ENCODE measurements at places on chromosomes 3 and 15.
A peak's percentile ranks its signal among the peaks of the same experiment; 100 is the strongest.

DNA sequence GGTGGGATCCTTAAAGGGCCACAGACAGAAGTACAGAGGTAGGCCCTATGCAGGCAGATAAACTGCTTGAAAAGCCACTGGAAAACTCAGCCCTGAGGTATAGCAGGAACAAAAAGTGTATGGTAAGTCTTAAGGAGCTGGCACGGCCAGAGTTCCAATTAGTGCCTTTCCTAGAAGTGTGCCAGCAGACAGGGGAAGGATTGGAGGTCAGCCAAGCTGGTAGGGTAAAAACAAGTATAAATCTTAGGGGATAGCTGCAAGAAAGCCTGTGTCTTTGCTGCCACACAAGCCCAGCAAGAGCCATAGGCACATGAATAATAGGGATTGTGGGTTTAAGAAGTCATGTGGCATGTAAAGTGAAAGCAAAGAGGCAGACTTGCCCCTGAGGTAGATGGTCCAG lies 582.5 kb downstream of the PLOD2 start:
- H3K4me3 ChIP-seq, result no peak overlapping the region
- no peaks in the 10 kb centered on the region for H3K36me3 ChIP-seq
- no peak overlapping the region for H3K27ac ChIP-seq

DNA sequence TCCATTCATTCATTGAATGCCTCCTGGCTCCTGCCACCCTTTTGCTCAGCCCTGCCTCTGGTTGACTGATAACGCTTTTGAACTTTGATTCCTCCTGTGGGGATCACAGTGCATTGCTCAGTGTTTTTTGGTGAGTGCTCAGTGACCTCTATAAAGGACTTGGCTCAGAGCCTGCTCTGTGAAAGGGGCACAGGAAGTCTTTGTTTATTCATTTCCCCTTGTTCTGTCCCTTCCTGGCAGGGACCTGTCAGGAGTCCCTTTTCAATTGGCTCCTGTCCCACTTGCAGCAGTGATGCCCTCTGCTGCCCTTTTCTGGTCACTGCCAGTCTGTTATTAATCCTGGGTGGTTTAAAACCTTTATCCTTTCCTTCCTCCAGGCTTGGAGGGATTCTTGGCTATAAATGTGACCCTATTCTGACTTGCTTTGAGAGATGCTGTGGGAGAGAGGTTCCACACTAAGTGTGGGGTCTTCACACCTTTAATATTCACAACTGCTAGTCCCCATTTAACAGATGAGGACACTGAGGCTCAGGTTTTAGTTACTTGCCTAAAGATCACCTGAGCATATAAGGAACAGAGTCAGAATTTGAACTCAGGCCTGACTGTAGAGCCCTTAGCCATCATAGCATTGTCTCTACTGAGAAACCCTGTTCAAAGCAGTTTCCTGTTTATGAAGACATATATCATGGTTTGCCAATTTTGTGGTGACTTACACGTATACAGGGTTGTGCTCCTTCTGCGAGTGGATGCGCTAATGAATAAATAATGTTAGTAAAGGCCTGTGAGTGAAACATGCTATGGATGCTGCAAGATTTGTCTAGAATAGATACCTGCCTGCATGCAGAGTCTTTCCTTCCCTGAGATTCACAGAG lies 23.2 kb upstream of the TATDN2 start:
- peaks cover 6% of the 10 kb centered on the region for H3K4me1 ChIP-seq
- no peak overlapping the region for H3K4me3 ChIP-seq
- no peak overlapping the region for H3K27ac ChIP-seq

DNA sequence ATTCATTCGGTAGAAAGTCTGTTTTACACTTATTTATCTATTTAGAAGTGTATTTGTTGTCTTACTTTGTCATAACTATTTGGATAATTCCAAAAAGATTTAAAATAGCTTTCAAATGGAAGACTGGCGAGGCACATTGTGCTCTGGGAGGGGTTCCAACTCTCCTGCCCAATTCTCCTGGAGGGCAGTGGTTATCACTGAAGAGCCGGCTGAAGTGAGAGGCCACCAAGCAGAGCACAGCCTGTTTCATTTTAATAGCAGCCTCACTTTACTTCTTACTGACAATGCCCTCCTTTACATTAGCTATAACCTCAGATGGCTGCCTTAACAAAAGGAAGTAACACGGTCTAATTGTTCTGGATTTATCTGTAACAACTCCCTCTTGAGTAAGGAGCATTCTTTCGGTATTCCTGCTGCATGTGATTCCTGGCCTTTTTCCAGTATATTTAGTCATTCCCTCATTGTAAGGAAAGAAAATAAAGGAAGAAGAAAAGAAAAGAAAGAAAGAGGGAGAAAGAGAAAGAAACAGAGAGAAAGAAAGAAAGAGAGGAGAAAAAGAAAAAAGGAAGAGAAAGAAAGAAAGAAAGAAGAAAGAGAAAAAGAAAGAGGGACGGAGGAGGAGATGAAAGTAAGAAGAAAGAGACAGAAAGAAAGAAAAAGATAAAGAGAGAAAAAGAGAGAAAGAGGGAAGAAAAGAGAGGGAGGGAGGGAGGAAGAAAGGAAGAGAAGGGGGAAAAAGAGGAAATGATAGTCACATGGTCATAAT lies 339.8 kb upstream of the WNT5A start:
- H3K4me1 ChIP-seq, result no peaks in the 10 kb centered on the region
- no peak overlapping the region for H3K4me3 ChIP-seq
- no peaks in the 10 kb centered on the region for H3K27me3 ChIP-seq
- no peak overlapping the region for H3K27ac ChIP-seq
- DNase-seq, result no peak

DNA sequence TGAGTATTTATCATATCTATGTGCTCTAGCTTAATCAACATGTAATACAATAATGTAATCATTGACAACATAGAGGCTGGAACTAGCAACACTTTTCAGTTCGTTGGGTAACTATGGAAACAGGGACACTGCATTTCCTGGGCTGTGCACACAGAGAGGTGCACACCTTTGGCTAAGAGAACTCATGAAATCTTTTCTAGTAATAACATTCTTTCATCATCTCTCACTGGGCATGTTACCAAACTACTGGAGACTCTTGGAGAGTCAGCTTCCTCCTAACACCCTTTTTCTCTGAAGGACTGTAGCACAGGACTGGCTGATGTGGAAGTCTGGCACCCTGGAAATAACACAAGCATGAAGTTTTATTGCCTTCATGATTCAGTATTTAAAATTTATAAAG lies 135.6 kb downstream of the KCNMB2 start:
- H3K27me3 ChIP-seq, result no peaks in the 10 kb centered on the region
- H3K36me3 ChIP-seq, result no peaks in the 10 kb centered on the region
- DNase-seq, result no peak
- H3K27ac ChIP-seq, result no peak overlapping the region
- H3K4me1 ChIP-seq, result peaks cover 7% of the 10 kb centered on the region

DNA sequence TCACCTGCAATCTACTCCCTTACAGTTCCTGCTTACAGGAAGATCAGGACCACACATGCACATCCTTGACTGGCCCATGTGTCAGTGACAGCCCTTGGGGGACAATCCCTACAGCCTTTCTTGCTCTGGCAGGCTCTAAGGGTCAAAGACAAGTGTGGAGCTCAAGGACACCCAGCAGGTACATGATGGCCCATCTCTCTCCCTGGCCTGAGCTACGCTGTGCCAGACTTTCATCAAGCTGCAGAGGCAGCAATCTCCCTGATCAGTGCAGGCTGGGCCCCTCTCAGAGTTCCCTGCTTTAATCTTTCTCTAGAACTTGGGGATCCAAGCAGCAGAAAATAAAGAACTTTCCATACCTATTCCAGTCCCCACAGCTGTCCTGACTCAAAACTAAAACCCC lies 2.6 kb downstream of the SEMA7A start:
- H3K36me3 ChIP-seq, result no peaks in the 10 kb centered on the region
- H3K27ac ChIP-seq, result no peak overlapping the region
- peaks cover 29% of the 10 kb centered on the region for H3K4me1 ChIP-seq

GRCh38 chr3:111712294-111713167 lies 117.4 kb upstream of the ZBED2 start:
- H3K27ac ChIP-seq, result no peak overlapping the region
- H3K4me3 ChIP-seq, result no peak overlapping the region
- DNase-seq, result no peak
- H3K36me3 ChIP-seq, result no peaks in the 10 kb centered on the region
- no peaks in the 10 kb centered on the region for H3K27me3 ChIP-seq

DNA sequence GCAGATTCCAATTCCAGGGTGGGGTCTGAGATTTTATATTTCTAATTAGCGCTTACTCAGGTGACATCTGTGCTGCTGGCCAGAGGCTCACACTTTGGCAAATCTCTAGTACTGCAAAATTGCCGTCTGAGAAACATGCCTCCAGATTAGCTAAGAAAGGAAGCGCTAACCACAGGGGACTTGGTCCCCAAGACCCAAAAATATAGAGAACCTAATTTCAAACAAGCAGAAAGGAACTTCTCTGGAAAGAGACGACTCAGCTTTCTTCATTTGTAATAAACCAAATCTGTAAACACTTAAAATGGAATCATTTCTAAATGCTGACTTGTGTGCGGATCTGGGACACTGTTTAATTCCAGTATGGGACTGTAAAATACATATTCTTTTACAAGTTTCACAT lies 55.7 kb downstream of the B3GNT5 start:
- no peak for DNase-seq
- no peak overlapping the region for H3K4me3 ChIP-seq
- H3K4me1 ChIP-seq, result peaks cover 16% of the 10 kb centered on the region
- no peaks in the 10 kb centered on the region for H3K36me3 ChIP-seq
- no peaks in the 10 kb centered on the region for H3K27me3 ChIP-seq

DNA sequence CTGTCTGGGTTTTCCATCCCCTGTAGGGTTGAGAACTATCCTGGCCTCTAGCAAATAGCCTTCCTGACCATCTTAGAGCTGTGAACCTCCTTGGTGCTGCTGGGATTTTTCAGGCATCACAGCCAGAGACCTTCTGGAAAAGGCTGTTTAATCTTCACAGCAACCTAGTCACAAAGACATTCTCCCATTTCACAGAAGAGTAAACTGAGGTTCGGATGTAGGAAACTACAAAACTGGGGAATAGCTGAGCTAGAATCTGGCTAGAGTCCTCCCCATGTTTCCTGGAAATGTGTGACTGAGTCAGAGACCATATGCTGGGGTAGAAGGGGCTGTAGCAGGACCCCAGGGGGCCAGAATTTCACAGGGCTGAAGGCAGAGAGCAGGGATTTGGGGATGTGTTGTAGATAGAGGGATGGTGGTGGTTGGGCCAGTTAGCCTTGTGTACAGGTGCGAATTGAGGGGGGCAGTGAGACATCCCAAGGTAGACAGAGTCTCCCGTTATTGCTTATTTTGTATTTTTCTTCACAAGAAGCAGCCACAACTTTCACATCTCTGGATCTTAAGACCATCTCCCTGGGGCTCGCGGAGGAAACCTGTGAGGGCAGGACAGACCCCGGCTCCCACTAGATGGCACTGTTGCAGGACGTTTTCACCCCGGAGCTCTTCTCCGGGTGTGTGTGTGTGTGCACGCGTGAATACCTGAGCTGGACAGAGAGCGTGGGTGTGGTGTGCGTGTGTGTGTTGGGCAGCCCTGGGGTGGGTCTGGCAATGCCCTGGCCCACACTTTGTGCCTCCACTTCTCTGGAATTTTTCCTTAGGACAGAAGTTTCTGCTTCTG lies 66.9 kb upstream of the PRR23C start:
- no peaks in the 10 kb centered on the region for H3K27me3 ChIP-seq
- no peak for DNase-seq
- H3K36me3 ChIP-seq, result no peaks in the 10 kb centered on the region

- no peaks in the 10 kb centered on the region for H3K4me1 ChIP-seq
- no peaks in the 10 kb centered on the region for H3K36me3 ChIP-seq
- no peak for DNase-seq
- no peak overlapping the region for H3K4me3 ChIP-seq
Observed at GRCh38 chr3:55899887-55900286, 412.8 kb upstream of the WNT5A start.

DNA sequence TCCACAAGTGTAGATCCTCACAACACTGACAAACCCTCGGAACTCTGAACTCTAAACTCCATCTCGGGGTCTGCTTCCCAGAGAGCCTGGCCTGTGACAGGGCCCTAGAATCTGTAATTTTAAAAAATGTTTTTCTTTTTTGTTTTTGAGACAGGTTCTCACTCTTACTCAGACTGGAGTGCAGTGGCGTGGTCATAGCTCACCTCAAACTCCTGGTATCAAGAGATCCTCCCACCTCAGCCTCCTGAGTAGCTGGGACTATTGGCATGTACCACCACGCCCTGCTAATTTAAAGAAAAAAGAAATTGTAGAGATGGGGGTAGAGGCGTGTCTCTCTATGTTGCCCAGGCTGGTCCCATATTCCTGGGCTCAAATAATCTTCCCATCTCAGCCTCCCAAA lies 26.2 kb downstream of the CRABP1 start:
- no peak overlapping the region for H3K4me3 ChIP-seq
- no peaks in the 10 kb centered on the region for H3K27me3 ChIP-seq
- H3K36me3 ChIP-seq, result no peaks in the 10 kb centered on the region
- H3K27ac ChIP-seq, result no peak overlapping the region
- DNase-seq, result no peak

DNA sequence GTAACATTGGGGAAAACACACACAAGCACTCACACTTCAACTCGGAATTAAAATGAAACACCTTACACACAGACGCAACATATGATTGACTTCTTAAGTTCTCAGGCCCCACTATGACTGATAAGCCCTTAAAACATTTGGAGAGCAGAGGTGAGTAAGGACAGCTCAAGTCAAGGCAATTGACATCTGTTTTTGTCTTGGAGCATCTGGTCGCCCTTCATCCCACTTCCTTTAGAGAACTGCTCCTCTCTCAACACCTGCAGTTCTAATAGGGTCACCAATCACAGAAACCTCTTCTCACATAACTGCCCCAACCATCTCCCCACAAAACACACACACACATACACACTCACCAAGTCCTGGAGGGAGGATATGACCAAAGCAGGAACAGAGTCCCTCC lies 43.4 kb downstream of the ERC2 start:
- H3K4me3 ChIP-seq, result no peak overlapping the region
- H3K36me3 ChIP-seq, result no peaks in the 10 kb centered on the region
- H3K4me1 ChIP-seq, result no peaks in the 10 kb centered on the region
- no peaks in the 10 kb centered on the region for H3K27me3 ChIP-seq

- no peak overlapping the region for H3K27ac ChIP-seq
- H3K4me3 ChIP-seq, result no peak overlapping the region
- no peaks in the 10 kb centered on the region for H3K27me3 ChIP-seq
- H3K36me3 ChIP-seq, result no peaks in the 10 kb centered on the region
Observed at GRCh38 chr3:190877925-190878324, 15.4 kb upstream of the GMNC start.

DNA sequence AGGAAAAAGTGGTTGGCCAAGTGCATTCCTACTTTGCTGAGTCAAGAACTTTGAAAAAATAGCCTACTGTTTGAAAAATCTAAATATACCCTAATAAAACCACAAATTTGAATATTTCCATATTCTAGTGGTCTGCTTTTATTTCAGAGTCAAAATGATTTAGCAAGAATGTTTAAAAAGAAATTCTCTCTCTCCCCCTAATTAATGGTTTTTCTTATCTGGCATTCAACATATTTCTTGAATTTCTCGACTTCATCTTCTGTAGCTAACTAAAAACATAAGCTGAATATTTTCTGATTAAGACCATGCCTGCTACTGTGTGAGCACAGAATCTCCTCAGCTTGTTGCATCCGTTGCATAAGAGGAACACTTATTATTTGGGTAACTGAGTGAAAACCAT lies 563.5 kb upstream of the TBL1XR1 start:
- no peak overlapping the region for H3K4me3 ChIP-seq
- peaks cover 6% of the 10 kb centered on the region for H3K4me1 ChIP-seq
- H3K27me3 ChIP-seq, result no peaks in the 10 kb centered on the region
- no peak for DNase-seq

- peaks cover 30% of the 10 kb centered on the region for H3K4me1 ChIP-seq
- no peaks in the 10 kb centered on the region for H3K36me3 ChIP-seq
- H3K27me3 ChIP-seq, result peaks cover 11% of the 10 kb centered on the region
- peak overlapping the region; percentile 29 for H3K27ac ChIP-seq
Observed at GRCh38 chr3:126266850-126267168, 86.4 kb upstream of the ALDH1L1 start.

GRCh38 chr15:91807122-91807521 lies 46.4 kb upstream of the SLCO3A1 start:
- H3K36me3 ChIP-seq, result no peaks in the 10 kb centered on the region
- no peaks in the 10 kb centered on the region for H3K27me3 ChIP-seq
- H3K27ac ChIP-seq, result no peak overlapping the region
- no peak overlapping the region for H3K4me3 ChIP-seq
- no peak for DNase-seq
